ENCODE measurements at places on chromosomes 5 and 9.

DNA sequence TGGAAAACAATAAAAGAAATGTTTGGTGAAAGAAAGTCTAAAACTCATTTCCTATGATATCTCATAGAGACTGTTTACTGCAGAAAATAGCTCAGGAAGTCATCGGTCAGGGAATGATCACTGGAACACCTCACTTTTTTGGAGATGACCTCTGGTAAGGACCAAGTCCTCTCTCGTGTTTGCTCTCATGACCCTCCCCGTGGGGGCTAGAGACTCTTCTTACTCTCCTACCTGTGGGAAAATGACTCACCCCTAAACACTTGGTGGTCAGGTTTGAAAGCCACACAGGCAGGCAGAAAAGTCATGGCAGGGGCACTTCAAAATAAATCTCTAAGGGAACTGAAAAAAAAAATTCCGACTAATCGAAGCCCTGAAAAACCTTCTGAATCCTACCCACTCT lies 48.2 kb downstream of the FAM240B start:
- no peak for DNase-seq

GRCh38 chr9:91546574-91546973 lies 122.9 kb upstream of the NFIL3 start:
- DNase-seq: no peak

GRCh38 chr9:37961351-37961750 lies 57.4 kb upstream of the SLC25A51 start:
- no peak for DNase-seq

- DNase-seq: no peak
Measured at GRCh38 chr9:73194284-73194683, 42.6 kb downstream of the ANXA1 start.

DNA sequence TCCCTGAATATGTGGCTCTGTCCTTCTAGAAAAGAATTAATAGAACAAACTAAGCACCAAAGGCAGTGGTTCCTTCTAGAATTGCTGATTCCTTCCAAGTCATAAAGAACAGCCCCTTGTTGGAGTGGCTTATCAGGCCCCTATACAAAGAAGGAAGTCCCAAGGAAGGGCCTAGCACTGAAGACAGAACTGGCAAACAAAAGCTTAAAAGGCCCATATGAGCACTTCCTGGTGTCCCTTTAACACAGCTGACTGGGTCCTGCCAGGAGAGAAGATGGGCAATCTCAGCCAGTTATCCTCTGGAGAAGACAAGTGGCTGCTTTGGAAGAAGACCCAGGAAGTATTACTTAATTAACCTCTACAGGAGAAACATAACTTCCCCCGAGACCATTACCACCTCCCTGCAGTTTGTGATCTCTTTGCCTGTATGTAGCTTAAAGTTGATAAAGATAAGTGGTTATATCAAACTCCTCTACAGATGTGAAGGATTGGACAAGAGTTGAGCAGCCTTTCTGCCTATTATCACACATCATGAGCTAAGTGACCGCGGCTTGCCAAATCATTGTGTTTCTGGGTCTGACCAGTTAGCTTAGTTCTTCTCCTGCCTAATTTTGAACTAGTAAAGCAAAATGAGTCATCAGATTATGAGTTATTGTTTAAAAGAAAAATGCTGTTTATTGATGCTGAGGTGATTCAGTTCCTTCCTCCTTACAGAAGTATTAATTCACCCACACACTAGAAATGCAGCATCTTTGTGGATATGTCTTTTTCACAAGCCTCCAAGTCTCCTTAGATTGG lies 13.3 kb upstream of the STING1 start:
- DNase-seq: no peak

GRCh38 chr5:14968796-14969195 lies 97.2 kb upstream of the ANKH start:
- DNase-seq: no peak

- DNase-seq: no peak
Measured at GRCh38 chr9:13427587-13427986, 148.1 kb upstream of the MPDZ start.

DNA sequence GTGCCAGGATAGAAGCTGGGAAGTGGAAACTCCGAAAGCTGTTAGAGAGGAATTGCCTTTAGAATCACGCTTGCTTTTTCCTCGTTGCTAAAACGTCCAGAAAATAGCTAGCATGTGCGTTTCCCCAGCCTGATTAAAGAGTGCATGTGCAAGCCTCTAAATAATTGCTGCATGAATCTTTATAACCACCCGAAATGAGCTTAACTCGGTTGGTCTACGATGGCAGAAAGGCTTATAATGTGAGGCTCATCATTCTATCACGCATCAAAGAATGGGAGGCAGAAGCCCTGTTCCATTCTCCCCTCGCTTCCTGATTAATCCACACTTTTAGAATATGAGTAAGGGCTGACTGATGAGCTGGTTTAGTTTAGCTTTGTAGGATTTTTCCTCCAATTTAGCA lies 394.6 kb upstream of the WWC1 start:
- no peak for DNase-seq

DNA sequence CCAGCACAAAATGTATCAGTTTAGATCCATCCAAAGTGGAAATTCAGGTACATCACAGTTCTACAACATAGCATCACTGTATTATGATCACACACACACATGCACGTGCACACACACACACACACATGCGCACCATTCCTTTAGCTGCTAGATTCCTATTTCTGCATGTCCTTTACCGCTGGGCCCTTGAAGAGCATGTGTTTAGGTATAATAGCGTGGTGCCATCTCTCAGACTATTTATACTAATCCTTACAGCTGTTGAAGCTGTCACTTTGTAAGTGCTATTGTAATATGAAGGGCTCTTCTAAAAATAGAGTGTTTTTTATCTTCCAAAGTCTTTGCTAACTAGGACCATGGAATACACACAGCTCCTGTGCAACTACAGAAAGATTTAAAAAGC lies 308.8 kb upstream of the TRPC7 start:
- no peak for DNase-seq

GRCh38 chr5:95715799-95716461 lies 15.2 kb upstream of the RHOBTB3 start:
- DNase-seq: no peak

GRCh38 chr5:143760131-143760505 lies 51.8 kb upstream of the HMHB1 start:
- no peak for DNase-seq

GRCh38 chr9:135369412-135369990 lies 110.1 kb upstream of the PPP1R26 start:
- no peak for DNase-seq

DNA sequence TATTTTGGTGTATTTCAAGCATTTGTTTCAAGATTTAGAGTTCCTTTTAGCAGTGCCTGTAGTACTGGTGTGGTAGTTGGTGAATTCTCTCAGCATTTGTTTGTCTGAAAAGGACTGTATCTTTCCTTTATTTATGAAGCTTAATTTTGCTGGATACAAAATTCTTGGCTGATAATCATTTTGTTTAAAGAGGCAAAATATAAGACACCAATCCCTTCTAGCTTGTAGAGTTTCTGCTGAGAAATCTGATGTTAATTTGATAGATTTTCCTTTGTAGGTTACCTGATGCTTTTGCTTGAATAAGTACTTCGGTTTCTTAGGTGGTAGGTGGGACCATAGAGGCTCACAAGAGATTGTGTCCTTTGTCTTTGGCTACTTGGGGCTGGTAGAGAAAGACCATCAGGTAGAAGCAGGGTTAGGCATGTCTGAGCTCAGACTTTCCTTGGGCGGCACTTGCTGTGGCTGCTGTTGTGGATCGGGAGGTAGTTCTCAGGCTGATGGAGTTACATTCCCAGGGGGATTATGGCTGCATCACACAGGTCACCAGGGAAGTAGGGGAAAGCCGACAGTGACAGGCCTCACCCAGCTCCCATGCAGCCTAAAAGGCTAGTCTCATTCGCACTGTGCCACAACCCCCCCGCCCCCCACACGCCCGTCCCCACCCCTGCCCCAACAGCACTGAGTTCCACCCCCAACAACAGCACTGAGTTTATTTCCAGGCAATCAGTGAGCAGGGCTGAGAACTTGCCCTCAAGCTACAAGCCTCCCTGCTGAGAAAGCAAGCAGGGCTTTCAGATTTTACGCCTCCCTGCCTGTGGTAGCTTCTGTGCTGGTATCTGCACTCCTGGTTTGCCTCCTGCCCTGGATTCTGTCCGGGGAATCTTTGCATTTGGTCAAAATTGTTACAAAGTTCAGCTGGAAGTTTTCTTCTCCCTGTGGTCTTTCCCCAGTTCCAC lies 127.1 kb upstream of the GLRA1 start:
- no peak for DNase-seq

DNA sequence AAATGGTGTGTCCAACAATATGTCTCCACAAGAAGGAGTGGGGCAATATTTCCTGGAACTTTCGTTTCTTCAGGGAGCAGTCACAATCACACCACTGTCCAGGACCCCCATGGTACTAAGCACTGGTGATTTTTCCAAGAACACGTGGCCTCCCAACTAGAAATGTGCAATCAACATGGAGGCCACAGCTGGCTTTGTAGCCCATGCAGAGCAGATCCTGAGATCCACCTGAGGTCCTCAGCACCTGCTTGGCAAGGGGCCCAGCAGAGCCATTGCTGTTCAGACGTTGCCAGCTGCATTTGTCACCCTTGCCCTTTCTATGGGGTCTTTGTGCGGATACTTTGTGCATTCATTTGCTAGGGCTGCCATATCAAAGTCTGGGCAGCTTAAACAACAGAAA lies 334.5 kb upstream of the IRX4 start:
- no peak for DNase-seq

- DNase-seq: no peak
Measured at GRCh38 chr5:51622161-51622790, 239.0 kb downstream of the ISL1 start.

DNA sequence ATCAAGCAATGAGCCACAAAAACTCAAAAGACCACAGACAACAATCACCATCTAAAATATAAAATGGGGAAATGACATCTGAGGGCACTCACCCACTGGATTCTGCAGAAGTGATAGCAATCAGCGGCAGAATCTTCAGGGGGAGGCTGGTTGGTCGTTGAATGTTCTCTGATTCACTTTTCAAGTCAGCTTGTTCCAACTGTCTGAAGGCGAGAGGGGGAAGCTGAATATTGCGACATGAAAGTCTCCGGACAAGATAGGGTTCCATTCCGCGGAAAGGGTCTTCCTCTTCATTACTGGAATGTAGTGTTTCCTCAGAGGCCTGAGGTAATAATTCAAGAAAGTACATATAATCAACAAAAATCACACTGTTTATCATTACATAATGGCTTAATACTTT lies 94.9 kb upstream of the PDE4D start:
- DNase-seq: no peak

- no peak for DNase-seq
Measured at GRCh38 chr9:69023650-69024049, 9.7 kb upstream of the PRKACG start.

DNA sequence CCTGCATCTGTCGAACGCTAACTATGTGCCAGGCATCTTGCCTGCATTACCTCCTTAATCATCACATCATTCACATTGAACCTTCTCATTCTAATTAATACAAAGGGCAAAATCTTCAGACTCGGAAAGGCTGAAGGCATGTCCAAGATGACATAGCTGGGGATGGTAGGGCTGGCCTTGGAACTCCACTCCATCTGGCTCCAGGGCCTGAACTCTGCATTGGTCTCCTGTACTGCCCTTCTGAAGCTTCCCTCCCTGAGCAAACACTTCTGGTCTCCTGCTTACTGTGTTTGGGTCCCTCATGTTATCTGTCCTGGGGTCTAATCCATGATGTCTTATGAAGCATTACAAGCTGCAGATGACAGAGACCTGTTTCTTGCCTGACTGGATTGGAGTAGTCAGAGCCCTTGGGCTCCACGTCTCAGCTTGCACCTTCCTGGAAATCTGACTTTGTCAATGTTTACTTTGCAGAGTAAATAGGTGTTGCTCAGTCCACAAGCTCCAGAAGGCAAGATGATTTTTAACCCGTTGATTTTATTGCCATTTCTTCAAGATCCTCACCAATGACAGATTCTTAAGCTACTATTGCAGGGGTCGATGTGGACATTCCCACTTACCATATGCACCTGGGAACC lies 106.1 kb downstream of the GALNT10 start:
- no peak for DNase-seq

GRCh38 chr9:108290839-108291585 lies 564.8 kb downstream of the ACTL7B start:
- no peak for DNase-seq

- no peak for DNase-seq
Measured at GRCh38 chr5:133030343-133031005, 4.1 kb upstream of the ZCCHC10 start.

GRCh38 chr9:31574006-31574765 lies 810.3 kb upstream of the ACO1 start:
- DNase-seq: no peak

- DNase-seq: no peak
Measured at GRCh38 chr5:96758621-96759020, 49.1 kb downstream of the ERAP1 start.

- no peak for DNase-seq
Measured at GRCh38 chr9:132488626-132489025, 78.6 kb downstream of the CFAP77 start.

DNA sequence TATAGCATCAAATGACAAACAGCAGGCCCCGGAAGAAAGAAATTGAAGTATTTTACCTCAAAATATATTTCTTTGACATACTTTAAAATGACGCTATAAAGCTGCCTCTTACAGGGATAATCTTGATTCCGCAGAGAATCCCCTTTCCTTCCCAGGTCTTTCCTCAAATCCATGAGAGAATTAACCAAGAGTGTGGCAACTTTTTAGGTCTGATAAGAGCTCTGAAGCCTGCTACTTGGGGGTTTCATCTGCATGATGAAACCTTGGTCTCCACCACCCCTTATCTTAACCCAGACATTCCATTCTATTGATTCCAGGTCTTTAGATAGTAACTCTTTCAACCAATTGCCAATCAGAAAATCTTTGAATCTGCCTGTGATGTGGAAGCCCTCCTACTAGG lies 173.8 kb downstream of the CEMIP2 start:
- no peak for DNase-seq

DNA sequence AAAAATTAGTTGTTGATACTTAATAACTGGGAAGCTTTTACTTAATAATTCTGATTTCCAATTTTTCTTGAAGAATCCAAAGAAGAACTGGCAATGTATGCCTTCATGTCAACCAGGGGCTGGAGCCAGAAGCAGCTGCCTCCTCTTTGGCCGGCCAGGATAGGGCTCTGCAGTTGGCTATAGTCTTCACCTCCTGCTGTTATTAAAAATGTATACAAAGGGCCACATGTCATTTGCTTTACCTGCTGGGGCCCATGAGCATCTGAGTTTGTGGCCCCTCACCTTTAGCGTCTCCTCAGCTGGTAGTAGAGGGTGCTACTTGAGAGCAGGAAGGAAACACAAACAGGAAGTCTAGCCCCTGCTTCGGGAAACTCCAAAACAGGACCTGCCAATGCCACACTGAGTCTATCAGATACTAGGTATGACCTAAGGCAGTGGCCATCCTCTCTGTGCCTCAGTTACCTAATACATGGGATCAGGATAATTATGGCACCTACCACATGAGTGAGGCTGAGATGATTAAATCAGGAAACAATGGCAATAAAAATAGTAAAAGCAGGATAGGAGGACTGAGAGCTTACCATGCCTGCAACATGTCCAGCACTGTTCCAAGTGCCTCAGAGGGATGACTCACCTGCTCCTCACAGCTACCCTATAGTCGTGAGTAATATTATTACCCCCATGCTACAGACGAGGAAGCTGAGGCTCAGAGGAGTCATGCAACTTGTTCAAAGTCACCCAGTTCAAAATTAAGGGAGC lies 21.3 kb downstream of the CCDC69 start:
- peak; percentile 39 for DNase-seq

Measured in activated T-cell treated with anti-CD3 and anti-CD28 coated beads for 48 hours (primary cell).